ENCODE measurements at places on chromosomes 1 and 21. TPM values are rescaled to one million over a fixed set of nuclear protein-coding genes. Genes with fewer than 3 reads are reported as not detected.

Gene OLIG2
- total RNA-seq, result not detected

Gene C1orf210
- total RNA-seq, result not detected

Gene ATP6V1G3
- not detected for total RNA-seq

Gene REN
- total RNA-seq, result not detected

Gene TRIM58
- total RNA-seq, result not detected

Gene LRRC53
- total RNA-seq, result not detected

Gene GJA8
- total RNA-seq, result not detected

Gene FAM72A
- 2.3 TPM for total RNA-seq

Gene RNU1-1
- under 0.01 TPM for total RNA-seq

Gene C1orf87
- not detected for total RNA-seq

Gene AMY1A
- total RNA-seq, result not detected

Gene GON4L
- 16.4 TPM for total RNA-seq

Gene SH2D1B
- total RNA-seq, result not detected

Gene KRTAP7-1
- not detected for total RNA-seq

Gene MPL
- total RNA-seq, result not detected

Gene LCE1C
- total RNA-seq, result not detected

Gene RGS8
- total RNA-seq, result not detected

Gene PAX7
- total RNA-seq, result not detected

Gene RAB13
- 105 TPM for total RNA-seq

Gene CLEC20A
- total RNA-seq, result not detected

Gene UQCRHL
- total RNA-seq, result 1.3 TPM

Gene FCRLB
- total RNA-seq, result 1.4 TPM

Gene PCNT
- 18.0 TPM for total RNA-seq

Gene FBXO42
- total RNA-seq, result 10.2 TPM

Gene DEPDC1
- total RNA-seq, result 0.81 TPM

All from cardiac ventricle fibroblast (primary cell).